NT2/D1 (cell line): ENCODE measurements at places on chromosomes 3 and 15.

DNA sequence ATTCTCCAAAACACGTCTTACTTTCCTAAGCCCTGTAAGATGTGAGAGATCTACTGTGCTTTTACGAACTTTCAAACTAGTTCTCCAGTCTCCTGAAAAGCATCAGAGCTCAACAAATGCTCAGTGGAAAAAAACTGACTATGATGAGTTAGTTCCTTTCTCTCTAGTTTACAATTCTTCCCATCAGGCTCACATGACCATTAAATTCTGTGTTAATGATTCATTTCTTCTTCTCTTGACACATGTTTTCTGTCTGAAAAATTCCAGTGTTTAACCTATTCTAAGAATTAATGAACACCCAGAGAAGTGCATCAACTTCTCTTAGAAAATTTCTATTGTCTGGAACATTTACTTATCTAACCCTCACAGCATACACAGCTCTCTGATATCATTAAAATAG, 844.3 kb downstream of the SI start:
- no peak for DNase-seq

- DNase-seq: no peak
Measured at GRCh38 chr15:85289677-85290365, 90.6 kb upstream of the AKAP13 start.

DNA sequence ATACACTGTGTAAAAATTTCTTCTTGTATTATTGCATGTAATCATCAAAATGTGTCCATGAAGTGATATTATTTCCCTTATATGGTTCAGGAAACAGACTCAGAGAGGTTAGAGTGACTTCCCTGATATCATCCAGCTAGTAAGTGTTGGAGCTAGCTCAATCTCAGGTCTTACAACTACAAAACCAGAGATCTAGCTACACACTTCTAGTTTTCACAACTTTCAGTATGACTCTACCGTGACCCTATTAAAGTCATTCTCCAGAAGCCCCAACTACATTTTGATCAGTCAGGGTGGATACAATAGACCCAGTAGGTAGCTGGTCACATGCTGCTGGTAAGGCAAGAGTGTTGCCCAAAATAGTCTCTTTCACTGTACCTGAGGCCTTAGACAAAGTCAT, 165.3 kb downstream of the GOLIM4 start:
- DNase-seq: no peak

- DNase-seq: no peak
Measured at GRCh38 chr15:48330855-48331795, at the start of gene DUT. DUT (plus strand) TSS chr15:48331429; CDS start chr15:48331516, 87 bp downstream.

- DNase-seq: no peak
Measured at GRCh38 chr3:180409883-180410282, 192.1 kb upstream of the TTC14 start.

DNA sequence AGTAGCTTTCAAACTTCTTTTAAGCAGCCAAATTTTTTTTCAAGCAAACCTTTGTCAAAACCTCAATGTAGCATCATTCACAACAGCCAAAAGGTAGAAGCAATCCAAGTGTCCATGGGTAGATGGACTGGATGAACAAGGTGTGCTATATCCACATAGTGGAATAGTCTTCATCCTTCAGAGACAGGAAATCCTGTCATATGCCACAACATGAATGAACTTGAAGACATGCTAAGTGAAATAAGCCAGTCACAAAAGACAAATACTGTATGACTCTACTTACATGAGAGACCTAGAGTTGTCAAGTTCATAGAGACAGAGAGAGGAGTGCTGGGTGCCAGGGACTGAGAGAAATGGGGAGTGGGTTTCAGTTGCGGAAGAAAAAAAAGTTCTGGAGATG, 87.6 kb downstream of the SRGAP3 start:
- DNase-seq: no peak

DNA sequence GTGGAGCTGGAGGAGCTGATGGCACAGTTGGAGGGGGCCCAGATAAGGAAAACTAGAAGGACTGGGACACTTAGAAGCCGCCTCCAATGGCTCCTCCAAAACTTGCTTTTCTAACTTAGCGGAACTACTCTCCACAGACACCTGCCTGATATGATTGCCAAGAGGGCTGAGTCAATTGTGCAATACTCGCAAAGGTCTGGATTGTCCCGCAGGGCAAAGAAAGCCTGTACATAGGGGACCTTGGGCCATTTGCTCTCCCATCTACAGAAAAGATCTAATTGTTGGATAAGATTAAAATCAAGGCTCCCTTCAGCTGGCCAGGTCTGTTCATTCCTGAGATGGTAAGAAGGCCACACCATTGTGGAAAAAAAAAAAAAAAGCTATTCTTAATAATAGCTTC, 69.7 kb upstream of the ATP11B start:
- DNase-seq: no peak

DNA sequence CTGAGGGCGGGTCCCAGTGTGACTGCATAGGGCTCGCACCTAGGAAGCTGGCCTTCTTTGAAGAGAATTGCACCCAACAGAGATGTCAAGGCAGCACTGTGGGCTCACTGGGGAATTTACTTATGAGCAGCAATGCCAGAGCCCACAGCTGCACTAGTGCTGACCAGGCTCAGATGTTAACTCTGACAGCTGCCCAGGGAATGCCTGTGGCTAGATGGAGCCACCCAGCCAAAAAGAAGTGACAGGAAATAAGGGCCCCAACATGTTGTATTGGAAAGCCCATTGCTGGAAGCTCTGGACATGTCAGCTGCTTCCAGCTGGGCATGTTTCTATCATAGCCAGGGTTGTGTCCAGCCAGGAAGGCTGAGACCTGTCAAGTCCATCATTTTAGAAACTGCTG, 90.9 kb upstream of the ZNF280D start:
- no peak for DNase-seq
